Activated CD8-positive, alpha-beta T cell treated with anti-CD3 and anti-CD28 coated beads, Interleukin-2, amount 10 ng/mL, durations not matched to agents 7 days and 5 days (primary cell): ENCODE measurements at places on chromosomes 16 and 17. TPM values are rescaled to one million over a fixed set of nuclear protein-coding genes. Genes with fewer than 3 reads are reported as not detected.

DNA sequence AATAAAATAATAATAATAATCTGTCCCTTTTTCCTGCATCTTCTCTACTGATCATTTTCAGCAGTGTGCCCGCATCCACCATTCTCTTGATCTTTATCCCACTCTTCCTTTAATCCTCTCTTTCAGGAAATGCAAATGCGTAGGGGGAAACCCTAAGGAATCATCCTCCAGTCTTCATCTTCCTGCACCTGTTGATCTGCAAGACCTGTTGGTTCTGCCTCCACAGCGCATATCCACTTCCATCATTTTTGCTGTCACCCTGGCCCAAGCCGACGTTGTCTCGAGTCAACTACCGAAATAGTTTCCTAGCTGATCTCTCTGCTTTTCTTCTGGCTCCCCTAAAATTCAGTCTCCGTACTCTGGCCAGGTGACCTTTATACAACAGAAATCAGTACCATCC, 24.5 kb downstream of the ADORA2B start:
- no peak for DNase-seq

DNA sequence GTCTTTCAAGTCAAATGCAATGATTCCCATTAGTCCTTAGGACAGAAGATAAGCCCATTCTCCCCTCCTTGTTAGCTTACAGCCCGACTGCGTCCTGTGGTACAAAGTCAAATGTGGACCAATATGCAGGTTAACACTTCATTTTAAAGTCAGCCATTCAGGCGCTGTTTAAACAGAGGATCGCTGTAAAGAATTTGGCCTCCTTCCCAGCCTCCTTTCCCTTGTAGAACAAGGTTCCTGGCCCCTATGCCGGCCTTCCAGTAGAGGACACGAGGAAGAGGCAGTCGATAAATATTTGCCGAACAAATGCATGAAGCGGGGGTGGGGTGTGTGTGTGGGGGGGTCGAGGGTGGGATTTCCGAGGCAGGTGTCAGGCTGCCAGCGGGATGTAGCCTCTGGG, 4.3 kb downstream of the SDK2 start:
- DNase-seq, result no peak

DNA sequence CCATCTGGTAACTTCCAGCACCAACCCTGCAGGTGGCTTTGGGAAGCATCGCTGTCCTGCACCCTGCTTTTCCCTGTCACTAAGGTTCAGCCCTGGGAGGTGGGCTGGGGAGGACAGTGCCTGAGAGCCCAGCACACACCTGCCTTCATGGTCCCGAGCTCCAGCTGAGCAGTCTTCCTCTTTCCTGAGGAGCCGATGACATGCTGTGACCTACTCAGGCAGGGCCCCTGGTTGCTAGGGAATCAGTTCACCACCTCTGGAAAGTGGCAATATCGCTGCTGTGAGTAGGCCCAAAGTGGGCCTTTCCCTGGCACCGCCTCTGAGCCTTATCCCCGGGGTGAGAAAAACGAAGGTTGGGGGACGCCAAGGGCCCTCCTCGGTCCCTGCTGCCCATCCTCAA, 17.9 kb downstream of the ST3GAL2 start:
- DNase-seq, result no peak

The ERCC4 gene
- 12.8 TPM for total RNA-seq

- DNase-seq, result no peak
Measured at GRCh38 chr17:72056727-72057290, 64.0 kb upstream of the SOX9 start.

GRCh38 chr17:29608986-29609385, 13.7 kb downstream of the CORO6 start:
- DNase-seq, result no peak

DNA sequence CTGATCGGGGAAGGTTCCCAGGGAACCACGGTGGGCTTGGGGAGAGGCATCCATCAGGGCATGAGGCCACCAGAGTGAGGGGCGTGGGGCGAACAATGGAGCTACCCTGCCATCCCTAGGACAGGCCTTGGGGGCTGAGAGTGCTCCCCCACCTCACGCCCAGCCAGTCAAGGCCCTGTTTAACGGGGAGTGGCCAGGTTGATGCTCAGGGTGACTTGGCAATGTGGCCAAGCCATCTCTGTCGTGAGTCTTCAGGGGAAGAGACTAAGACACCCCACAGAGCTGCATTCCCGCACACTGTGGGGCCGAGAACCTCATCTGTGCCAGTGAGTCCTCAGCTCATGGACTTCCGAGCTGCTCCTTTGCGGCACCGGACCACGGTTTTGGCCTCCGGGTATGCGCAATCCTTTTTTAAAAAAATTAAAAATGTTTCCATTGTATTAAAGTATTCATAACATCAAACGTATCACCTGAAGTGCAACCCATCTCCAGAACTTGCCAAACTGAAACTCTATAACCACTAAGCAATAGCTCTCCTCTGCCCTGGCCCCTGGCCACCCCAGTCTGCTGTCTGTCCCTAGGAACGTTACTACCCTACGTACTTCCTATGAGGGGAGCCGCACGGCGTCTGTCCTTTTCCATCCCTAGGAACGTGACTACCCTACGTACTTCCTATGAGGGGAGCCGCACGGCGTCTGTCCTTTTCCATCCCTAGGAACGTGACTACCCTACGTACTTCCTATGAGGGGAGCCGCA, 71.8 kb upstream of the DOC2B start:
- no peak for DNase-seq
